ENCODE measurements at places on chromosomes 1 and 21.

DNA sequence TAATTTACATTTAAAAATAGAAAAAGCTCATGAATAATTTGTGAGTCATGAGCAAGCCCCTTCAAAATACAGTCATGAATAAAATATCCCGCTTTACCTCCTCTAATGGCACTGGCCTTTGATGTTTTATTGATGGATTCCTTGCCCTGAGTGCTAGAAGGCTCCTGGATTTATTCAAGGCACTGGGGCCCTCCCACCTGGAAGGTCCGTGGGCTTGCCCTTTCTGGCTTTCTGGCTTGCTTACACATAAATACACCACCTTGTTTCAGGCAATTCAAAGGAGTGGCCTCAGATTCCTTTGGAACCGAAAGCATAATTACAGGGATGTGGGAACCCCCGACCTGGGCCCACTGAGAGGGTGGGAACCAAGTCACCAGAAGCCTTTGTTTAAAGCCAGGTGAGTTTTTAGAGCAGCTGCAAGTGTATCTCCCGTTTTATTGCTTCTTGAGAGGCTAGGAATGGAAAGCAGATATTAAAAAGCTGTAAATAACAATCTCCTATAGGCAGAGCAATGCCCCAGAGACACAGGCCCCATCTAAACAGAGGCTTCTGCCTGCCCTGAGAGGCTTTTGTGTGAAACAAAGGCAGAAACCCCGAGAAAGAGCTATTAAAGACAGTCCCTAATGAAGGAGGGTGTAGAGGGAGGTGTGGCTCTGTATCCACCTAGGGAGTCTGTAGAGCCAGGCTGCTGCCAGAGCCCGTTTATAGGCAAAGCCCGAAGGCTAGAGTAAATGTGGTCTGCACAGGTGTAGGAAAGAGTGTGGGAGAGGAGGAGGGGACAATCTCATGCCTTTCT is 126.4 kb downstream of the FAM78B start:
- DNase-seq, result no peak

GRCh38 chr1:178645808-178646200 is 79.2 kb upstream of the RALGPS2 start:
- no peak for DNase-seq

GRCh38 chr1:27430903-27431600 is 38.6 kb downstream of the GPR3 start:
- DNase-seq, result no peak

DNA sequence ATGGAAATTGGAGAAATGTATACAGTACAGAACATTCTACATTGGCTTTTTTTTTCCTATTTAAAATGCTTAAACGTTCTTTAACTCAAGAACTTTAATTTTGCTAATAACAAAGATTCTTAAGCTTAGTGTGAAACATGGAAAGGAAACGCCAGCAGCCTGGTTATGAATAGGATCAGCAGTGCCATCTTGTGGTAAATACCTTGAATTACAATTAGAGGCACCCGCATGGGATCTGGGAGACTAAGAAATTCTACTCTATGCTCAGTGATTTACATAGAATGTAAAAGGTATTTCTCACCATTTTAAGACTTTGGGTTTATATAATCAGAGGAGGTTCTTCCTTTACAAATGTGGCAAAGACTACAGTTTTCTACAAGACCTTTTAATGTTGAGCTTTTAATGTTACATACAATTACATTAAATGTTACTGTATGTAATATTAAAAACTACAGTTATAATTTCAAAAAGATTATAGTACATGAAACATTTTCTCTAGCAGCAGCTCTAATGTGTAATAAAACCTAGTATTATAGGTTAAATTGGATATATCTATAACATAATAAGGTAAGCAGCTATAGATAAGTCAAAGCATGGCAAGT is 32.1 kb upstream of the APOBEC4 start:
- peak; percentile 46 for DNase-seq

DNA sequence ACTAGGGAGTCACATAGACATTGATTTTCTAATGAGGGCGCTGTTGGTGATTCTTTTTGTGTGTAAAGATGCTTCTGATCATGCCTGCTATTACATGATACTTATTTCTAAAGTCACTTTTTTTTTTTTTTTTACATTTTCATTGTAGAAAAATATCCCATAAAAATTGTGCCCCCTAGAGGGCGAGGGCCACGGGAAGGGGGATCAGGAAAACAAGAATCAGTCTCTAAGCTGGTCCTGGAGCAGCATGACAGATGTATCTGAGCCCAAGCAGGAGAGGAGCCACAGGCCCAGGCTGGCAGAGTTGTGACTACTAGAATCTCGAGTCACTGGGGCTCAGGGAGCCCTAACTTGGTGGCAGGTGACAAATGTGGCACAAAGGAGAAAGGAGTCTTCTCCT is 28.1 kb downstream of the ZSCAN20 start:
- no peak for DNase-seq

DNA sequence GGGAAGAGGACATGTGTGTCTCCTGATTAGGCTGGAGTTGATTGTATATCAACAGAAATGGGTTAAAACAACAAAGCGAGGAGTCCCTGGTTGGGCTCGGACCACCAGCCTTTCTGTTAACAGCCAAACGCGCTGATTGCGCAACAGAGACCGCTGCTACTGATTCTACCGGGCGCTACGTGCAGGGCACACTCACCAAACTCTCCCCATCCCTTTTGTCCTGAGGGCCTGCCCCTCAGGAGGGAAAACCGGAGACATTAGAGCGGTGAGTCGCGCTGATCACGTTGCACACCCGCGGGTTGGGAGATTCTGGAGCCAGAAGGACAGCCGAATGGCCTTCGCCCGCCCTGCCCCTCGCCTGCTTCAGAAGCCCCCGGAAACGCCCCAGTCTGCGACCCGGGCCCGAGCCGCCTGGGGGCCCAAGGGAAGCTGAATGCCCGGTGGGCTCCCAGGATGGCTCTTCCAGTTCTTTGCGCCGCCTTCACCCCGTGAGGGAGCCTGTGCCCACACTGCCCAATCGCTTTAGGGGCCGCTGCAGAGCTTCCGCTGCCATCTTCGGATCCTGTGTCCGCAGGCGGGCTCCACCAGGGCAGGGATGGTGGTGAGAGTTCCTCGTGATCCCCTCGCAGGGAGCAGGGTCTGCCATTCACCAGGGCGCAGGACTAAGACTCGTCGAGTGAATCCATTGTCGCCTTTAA is 165.4 kb upstream of the NBPF11 start:
- DNase-seq, result no peak

DNA sequence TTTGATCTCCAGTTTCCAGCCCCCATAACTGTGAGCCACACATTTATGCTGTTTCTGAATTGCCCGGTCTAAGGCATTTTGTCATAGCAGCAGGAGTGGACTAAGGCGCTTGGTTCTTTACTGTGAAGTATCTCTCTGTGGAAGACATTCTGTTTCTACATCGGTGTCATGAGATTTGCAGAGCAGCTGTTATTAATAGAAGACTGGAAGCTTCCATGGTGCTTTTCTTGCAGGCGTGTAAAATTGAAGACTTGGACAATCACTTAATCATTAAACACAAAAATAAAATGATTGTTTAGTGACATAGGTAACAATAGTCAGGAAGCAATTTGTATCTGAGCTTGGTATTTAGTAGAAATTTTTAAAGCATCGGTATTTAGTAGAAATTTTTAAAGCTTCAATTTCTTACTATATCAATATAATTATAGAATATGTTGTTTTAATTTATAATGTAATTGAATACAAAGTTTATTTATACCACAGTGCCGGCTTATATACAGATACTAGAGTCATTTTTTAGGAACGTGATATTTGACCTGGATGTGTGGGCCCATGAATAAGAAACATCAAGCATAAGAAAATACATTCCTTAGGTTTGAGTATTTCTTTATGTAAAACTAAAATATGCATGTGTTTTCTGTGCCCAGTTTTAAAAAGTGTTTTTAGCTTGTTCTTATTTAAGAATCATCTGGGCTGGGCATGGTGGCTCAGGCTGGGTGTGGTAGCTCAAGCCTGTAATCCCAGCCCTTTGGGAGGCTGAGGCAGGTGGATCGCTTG is 60.6 kb upstream of the COL6A1 start:
- DNase-seq, result no peak

GRCh38 chr1:170306513-170306910 is 160.8 kb downstream of the NTMT2 start:
- DNase-seq, result no peak

DNA sequence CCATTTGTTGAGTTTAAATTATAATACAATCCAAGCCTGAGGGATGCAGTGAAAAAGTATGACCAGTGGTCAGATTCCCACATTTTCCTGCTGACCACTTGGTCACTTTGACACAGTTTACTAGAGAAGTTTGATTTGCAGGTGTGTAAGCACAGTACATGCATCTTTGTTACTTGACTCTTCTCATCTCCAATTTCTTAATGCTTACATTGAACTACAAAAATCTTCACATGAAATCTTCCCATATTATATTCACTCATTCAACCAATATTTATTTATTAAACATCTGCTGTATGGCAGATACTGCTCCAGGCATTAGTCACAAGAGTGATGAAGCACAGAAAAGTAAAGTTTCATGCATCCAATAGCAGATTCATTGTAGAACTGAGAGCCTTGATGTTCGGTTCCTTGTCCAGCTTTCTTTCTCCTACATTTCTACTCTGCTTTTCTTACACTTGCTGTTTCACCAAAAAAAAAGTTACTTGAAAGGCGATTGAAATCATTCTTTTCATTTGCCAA is 211.7 kb downstream of the NFIA start:
- no peak for DNase-seq

GRCh38 chr1:48851638-48852037 is 74.9 kb upstream of the BEND5 start:
- DNase-seq, result no peak

DNA sequence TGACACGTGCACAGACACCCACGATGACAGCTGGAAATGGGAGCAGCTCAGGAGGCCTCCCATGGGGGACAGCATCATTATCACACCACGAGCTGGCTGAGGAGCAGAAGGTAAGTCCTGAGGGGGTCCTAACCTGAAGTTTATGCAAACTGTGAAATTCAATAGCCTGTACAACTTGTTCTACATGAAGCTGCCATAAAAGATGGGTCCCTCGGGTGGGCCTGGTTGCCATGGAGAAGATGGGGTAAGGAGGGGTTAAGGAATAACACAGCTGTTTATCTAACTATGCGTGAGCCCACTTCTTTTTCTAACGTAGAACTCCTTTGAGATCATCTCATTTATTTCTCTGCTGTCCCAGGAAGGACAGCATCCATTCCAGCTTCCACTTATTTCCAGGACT is 163.4 kb upstream of the CD34 start:
- DNase-seq, result no peak

DNA sequence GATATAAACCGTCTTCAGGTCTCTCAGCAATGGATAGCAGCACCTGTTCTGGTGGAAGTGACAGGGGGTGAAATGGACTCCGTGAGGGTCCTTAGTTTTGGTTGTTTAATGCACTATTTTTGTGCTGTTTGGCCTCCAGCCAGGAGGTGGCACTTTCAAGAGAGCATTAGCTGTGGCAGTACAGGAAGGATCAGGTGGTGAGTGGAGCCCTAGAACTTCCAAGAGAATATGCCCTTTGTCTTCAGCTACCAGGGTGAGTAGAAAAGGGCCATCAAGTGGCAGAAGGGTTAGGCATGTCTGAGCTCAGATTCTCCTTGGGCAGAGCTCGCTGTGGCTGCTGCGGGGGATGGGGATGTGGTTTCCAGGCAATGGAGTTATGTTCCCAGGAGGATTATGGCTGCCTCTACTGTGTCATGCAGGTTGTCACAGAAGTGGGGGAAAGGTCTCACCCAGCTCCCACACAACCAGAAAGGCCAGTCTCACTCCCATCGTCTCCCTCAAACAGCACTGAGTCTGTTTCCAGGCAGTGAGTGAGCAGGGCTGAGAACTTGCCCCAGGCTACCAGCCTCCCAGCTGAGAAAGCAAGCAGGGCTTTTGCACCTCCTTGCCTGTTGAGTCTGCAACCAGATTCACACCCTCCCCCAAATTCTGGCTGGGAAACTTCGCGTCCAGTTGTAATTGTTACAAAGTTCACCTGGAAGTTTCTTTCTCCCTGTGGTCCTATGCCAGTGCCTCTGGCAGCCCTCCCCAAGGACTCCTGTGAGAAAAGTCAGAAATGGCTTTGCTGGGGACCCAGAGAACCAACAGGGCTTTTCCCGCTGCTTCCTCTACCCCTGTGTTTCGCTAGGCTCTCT is 39.1 kb upstream of the TTLL7 start:
- DNase-seq, result no peak

DNA sequence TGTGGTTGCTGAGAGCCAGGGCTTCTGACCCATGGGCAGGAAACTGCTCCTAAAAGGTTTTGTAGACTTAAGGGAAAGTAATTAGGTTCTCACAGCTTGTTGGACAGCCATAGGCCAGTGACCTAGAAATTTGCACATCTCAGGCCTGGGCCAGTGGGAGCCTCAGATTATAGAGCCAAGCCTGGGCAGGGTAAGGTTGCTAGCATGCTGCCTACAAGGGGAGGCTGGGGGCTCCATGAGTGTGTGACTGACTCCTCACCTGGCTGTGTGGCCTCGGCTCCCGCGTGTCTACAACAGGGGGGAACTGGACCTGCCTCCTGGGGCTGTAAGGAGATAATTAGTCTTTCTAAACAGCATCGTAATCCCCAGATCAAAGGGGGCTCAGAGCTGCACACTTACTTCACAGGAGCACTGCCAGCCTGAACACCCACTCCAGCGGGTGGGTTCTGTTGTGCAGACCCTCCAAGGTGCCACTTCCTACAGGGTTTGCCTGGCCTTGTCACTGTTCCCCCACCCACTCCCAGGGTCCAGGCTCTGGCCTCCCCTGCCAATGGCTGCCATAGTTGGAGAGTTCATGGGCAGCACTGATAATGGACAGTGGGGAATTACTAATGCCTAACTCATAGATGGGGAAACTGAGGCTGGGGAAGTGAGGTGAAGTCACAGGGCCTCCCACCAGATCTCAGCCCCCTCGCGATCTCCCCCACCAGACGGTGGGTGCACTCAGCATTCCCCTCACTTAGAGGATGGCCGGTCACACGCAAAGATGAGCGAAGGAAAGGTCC is 230.4 kb upstream of the TMEM51 start:
- DNase-seq, result no peak

DNA sequence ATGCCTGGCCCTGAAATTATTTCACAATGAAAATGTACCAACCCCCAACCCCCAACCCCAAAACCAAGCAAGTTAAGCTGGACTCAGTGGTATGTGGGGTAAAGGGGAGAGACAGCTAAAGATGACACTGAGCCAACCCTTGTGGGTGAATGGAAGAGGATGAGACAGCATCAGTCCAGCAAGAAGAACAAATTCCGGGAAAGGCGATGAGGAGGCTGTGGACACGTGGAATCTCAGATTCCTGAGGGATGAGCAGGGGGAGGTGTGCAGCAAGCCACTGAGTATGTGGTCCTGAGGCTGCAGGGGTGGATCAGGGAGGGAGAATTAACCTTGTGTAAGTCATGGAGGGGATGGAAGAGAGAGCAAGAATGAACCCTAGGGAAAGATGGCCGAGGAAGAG is 14.4 kb upstream of the ZNF362 start:
- no peak for DNase-seq

GRCh38 chr1:217929213-217929885 is 298.2 kb downstream of the SPATA17 start:
- DNase-seq, result peak; percentile 20

Data from SK-N-DZ (cell line).